ENCODE measurements at places on chromosomes 11 and 22.

DNA sequence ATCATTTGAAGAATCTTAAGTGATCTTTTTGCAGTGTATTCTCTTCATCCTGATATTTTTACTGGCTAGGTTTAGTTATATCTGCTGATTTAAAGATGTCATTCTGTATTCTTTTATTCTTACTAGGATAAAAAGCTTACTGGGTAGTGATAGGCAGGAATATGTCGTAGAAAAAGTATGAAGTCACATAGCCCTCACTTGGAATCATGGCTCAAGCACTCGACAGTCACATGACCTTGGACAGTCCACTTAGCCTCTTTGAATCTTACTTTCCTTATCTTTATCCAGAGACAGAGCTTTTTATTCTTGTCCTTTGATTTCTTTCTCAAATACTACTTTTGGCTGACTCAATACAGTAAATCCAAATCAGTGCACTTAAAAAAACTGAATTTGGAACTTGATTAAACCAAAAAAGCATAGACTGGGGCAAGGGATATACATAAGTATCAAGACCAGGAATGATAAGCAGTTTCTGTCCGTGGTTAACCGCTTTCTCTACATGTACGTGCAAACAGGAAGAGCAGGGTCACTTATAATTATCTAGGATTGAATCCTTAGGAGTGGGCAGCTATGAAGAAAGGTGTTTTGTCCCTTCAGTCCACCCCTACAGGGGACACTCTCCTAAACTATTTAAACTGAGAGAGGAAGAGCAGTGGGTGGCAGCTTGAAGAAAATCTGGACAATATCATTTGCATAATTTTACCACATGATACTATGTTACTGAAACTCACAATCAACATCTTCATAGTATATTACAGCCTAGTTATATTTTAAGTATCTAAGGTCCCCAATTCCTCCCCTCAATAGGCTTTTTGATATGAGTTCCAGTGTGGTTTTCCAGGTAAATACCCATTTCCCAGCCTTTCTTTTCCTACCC, 8.0 kb downstream of the MMP7 start:
- DNase-seq: no peak

DNA sequence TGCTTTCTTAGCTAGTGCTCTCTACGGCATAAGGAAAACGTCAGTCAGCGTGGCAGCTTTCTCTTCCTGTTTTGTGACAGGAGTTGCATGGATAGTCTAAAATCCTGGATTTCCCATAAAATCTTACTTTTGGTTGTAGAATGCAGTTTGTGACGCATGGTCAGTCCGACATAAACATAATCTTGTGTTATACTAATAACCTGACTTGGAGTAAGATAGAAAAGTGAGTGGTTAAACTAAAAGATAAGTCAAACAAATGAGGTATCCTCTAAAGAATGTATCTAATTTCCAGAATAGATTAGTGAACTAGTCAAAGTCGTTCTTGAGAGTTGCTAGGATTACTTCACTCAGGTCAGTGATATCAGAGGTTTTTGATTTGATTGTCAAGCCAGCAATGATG, 157.6 kb downstream of the PGR start:
- DNase-seq: no peak

DNA sequence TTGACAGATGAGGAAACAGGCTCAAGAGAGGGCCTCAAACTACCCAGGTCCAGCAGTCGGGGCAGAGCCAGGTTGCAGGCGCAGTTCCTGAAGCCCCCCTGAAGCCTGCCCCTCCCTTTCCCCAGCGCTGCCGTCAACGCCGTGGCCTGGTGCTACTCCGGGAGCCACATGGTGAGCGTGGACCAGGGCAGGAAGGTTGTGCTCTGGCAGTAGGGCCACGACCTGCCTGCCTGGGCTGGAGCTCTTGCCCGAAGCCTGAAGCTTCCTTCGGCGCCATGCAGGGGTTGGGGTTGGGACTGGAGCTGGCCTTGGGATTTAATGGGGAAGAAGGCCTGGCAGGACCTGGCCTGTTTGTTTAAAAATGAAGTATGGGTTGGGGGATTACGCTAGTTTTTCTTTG, 15.0 kb downstream of the ATG16L2 start:
- DNase-seq: no peak

GRCh38 chr22:23609983-23610781, 21.9 kb downstream of the DRICH1 start:
- DNase-seq: no peak

GRCh38 chr22:29112121-29112520, 39.3 kb downstream of the KREMEN1 start:
- no peak for DNase-seq

DNA sequence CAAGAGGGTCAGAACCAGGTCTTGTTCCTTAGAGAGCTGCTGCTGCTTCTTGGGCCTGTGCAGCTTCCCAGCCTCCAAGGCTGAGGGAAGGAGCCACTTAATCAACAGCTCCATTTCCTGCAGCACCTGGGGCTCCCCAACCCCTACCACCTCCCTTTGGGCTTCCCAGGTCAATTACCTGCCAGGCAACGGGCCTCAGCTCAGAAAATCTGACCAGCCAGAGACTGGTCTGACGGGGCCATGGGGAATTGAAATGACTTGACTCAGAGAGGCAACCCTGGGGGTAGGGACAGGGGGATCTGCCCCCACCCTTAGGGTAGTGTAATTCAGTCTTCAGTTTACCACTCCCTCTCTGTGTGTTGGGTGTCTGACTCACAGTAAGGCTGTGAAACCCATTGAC, 4.7 kb upstream of the MAJIN start:
- no peak for DNase-seq

GRCh38 chr11:14237444-14237961, 121.5 kb downstream of the RRAS2 start:
- DNase-seq: no peak

- DNase-seq: no peak
Observed at GRCh38 chr11:46392421-46393230, 1.1 kb upstream of the CHRM4 start.

DNA sequence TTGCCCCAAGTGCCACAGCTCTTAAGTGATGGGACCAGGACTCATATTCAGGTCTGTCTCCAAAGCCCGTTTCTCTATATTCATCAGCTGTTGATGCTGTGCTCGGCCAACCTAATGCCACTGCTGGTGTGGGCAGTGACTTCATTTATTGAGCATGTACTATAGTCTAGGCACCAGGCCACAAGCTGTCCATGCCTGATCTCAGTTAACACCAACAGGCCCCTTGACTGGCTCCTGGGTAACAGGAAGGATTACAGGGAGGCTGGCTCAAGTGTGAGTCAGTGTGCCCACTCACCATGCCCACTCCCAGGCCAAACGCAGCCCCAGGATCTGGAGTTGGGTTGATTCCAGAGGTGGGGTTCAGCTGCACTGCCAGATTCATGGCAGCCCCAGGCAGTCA, 8.6 kb upstream of the CRYBB2 start:
- no peak for DNase-seq

Measured in esophagus squamous epithelium (tissue), 5 donors.